ENCODE measurements at places on chromosomes 2 and 18. TPM values are rescaled to one million over a fixed set of nuclear protein-coding genes. Genes with fewer than 3 reads are reported as not detected.

Gene TRIM43
- polyA plus RNA-seq = 1.5 TPM

Gene SNED1
- 3.2 TPM for polyA plus RNA-seq

Gene FAP
- polyA plus RNA-seq = 1.8 TPM

Gene CCDC148
- 0.55 TPM for polyA plus RNA-seq

Gene IL36B
- 0.11 TPM for polyA plus RNA-seq

Gene TDRD15
- 0.07 TPM for polyA plus RNA-seq

Gene PLCD4
- polyA plus RNA-seq = 0.68 TPM

Gene SLC66A2
- polyA plus RNA-seq = 91.3 TPM

Gene SNORC
- polyA plus RNA-seq = 5.0 TPM

Gene RAMP1
- polyA plus RNA-seq = 32.7 TPM

Gene LIMS2
- polyA plus RNA-seq = 45.1 TPM

Gene USP34
- polyA plus RNA-seq = 102 TPM

Gene ERBB4
- polyA plus RNA-seq = 0.16 TPM

Gene REG3G
- 0.73 TPM for polyA plus RNA-seq

Gene DLX1
- polyA plus RNA-seq = 0.23 TPM

Gene MC5R
- 0.27 TPM for polyA plus RNA-seq

Gene SPEG
- polyA plus RNA-seq = 19.8 TPM

Gene DBI
- 314 TPM for polyA plus RNA-seq

All from thymus (tissue), 14 donors.